ENCODE measurements at places on chromosomes 7 and 10. TPM values are rescaled to one million over a fixed set of nuclear protein-coding genes. Genes with fewer than 3 reads are reported as not detected.

GRCh38 chr7:127525866-127526480 is 59.4 kb downstream of the GCC1 start:
- no peak for DNase-seq

GRCh38 chr10:23610626-23611307 is 171.9 kb downstream of the OTUD1 start:
- no peak for DNase-seq

GRCh38 chr7:101241015-101241363 is 3.4 kb upstream of the CLDN15 start:
- no peak for DNase-seq

- DNase-seq = no peak
Observed at GRCh38 chr10:116848944-116849247, 403 bp upstream of the ENO4 start.

Gene PRTFDC1
- 6.6 TPM for total RNA-seq
